Right kidney (tissue), 9 donors: ENCODE measurements at places on chromosomes 5 and 9.

- no peak for DNase-seq
Measured at GRCh38 chr9:132840980-132841379, 37.1 kb downstream of the AK8 start.

DNA sequence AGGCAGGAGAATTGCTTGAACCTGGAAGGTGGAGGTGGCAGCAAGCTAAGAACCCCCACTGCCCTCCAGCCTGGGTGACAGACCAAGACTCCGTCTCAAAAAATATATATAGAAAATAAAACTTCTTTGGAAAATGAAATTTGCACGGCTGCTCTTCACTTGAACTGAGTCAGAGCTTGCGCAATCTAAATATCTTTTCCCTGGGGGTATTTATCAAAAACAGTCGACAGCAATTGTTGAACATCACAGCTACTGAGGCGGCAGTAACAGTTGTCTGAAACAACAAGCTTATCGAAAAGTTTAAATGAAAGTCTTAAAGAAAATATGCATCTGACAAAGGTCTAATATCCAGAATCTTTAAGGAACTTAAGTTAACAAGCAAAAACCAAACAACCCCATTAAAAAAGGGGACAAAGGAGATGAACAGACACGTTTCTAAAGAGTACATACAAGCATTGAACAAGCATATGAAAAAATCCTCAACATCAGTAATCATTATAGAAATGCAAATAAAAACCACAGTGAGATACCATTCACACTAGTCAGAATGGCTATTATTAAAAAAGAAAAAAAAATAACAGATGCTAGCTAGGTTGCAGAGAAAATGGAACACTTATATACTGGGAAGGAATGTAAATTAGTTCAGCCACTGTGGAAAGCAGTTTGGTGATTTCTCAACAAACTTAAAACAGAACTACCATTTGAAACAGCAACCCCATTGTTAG lies 153.6 kb upstream of the CDH9 start:
- no peak for DNase-seq

DNA sequence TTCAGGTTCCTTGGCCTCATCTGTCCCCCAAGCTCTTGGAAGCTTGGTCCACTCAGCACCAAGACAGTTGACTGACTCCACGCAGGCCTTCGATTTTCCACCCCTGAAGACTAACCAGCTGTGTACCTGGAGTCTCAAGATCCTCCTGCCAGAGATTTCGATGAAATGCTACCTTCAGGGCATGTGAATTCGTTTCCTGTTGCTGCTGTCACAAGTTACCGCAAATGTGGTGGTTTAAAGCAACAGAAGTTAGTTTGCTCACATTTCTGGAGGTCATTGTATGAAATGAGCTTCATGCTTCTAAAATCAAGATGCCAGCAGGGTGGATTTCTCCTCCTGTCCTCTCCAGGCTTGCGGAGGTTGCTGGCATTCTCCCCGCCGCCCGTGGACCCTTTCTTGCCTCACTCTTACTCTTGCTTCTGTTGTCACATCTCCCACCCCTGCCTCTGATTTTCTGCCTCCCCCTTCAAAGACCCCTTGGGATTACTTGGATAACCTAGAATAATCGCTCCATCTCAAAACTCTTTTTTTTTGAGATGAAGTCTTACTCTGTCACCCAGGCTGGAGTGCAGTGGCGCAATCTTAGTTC lies 27.6 kb upstream of the RETREG1 start:
- DNase-seq, result no peak

- DNase-seq, result peak; percentile 61
Measured at GRCh38 chr5:123875561-123876275, 363.7 kb downstream of the CSNK1G3 start.

DNA sequence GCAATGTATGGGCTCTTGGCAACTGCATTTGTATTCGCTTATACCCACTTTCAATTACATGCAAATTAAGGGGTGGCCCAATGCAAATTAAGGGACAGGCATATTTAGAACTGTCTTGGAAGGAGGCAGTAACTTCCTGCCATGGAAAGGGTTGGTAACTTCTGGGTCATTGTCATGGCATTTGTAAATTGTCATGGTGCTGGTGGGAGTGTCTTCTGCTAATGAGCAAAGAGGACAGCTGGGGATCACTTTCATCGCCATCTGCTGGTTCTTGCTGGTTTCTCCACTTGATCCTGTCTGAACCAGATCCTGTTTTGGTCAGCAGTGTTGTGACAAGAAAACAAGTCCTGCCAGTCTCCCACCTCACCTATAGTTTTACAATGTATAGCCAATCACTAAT lies 23.3 kb upstream of the UGT3A2 start:
- DNase-seq, result no peak

GRCh38 chr5:5188376-5189050 lies 48.4 kb downstream of the ADAMTS16 start:
- DNase-seq, result peak; percentile 55
